HuH-7 (cell line): ENCODE measurements at places on chromosomes 12 and 14.

GRCh38 chr12:107092669-107093416 lies 506 bp downstream of the CRY1 start:
- DNase-seq, result no peak

GRCh38 chr12:111780166-111780565 lies 13.4 kb downstream of the ALDH2 start:
- no peak for DNase-seq

- DNase-seq, result no peak
Observed at GRCh38 chr14:104200106-104200505, 61.7 kb downstream of the KIF26A start.

GRCh38 chr14:72683787-72684186 lies 210.1 kb downstream of the DPF3 start:
- no peak for DNase-seq

DNA sequence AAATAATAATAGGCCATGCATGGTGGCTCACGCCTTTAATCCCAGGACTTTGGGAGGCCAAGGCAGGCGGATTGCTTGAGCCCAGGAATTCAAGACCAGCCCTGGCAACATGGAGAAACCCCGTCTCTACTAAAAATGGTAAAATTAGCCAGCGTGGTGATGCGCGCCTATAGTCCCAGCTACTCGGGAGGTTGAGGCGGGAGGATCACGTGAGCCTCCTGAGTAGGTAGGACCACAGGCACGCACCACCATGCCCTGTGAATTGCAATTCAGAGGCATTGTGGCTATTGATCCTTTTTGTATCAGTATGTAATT lies 2.3 kb downstream of the ARHGDIB start:
- no peak for DNase-seq

DNA sequence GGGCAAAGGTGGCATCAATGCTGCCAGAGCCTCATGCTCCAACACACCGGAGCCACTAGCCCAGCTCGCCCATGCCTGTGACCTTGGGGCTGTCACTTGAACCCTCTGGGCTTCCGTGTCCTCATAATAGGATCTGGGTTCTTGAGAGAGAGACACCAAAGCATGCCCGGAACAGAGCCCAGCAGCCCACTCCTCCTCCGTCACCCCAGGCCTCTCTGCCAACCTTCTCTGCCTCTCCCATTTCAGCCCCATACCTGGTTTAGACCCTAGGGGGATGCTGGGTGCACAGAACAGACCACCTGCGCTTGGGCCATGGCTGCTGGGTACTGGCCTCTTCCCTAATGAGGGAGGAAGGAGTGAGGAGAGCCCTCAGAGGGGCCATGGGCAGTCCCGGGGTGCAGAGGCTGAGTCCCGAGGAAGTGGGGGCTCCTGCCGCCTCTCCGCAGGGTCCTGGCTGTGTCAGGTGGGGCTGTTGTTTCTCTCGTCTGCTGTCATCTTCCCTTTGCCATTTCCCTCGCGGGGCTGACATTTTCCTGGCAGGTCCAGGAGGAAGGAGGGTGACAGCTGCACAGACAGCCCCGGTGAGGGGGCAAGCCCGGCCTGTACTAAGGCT lies 172.4 kb upstream of the RTL1 start:
- no peak for DNase-seq

- DNase-seq, result no peak
Observed at GRCh38 chr14:104580961-104581360, 1.4 kb downstream of the C14orf180 start.

DNA sequence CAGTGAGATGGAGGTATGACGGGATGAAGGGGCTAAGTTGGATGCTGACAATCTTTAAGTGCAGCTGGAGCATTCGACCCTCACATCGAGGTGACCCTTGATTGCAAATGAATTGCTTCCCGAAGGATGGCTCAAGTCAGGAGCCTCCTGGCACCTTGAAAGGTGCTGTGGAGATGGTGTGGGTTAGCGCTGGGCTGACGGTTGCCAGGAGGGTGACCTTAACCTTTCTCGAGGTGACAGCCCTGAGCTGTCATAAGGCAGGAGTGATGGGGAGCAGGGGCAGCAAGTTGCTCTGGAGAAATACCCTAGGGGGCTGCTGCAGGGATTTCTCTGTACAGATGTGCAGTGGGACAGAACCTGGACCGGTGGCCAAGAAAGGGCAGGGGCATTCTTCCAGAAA lies 122.8 kb downstream of the CRACR2A start:
- no peak for DNase-seq

- no peak for DNase-seq
Observed at GRCh38 chr14:51458563-51458955, 193.2 kb upstream of the FRMD6 start.

DNA sequence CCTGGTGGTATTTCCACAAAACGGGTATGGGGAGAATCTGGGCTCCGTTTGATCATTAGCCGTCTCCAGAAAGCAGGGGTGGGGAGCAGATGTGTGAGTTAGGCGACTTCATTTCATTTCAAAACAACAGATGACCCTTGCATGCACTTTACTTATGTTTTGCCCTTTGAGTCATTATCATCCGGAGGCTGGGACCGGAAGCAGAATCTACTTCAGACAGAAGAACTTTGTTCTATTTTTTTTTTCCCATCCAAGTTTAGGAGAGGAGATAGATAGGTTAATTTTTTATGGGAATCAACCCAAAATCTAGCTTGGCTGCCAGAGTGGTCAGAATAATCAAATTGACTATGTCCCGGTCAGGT lies 31.3 kb upstream of the CMAS start:
- no peak for DNase-seq

- DNase-seq, result no peak
Observed at GRCh38 chr12:117835156-117835555, 133.6 kb downstream of the KSR2 start.

DNA sequence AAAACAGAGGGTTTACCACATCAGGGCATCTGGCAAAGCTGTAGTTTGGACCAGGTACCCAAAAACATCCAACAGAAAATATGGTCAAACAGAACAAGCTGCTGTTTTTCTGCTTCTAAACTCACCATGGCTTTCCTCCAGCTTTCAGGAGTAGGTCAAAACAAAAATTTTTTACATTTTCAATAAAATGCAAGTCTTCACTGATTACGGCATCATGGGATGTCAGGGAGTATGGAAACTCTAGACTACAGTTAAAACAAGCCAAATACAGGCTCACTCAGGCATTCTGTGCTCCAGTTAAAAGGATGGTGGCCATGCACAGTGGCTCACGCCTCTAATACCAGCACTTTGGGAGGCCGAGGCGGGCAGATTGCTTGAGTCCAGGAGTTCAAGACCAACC lies 47.1 kb upstream of the PSMA6 start:
- DNase-seq, result no peak

DNA sequence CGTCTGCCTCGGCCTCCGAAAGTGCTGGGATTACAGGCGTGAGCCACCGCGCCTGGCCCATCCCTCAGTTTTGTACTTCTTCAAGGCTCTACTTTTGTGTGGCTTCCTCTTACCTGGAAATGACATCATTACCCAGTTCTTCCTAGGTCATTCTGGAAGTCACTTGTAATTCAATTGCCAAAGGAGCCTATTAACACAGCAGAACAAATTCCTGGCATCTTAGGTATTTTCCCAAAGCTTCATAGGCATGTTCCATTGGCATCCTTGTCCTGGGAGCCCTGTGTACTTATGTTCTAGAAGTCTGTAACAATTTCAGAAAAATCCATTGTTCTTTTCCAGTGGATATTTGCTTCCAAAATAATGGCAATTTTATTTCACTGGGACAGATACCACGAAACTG lies 60.6 kb downstream of the DAAM1 start:
- DNase-seq, result no peak
